ENCODE measurements at places on chromosomes 11 and 22. TPM values are rescaled to one million over a fixed set of nuclear protein-coding genes. Genes with fewer than 3 reads are reported as not detected.

Gene HEPN1
- total RNA-seq, result not detected

Gene OR51I1
- 0.06 TPM for total RNA-seq

Gene PGA5
- total RNA-seq, result not detected

Gene CNIH2
- 0.37 TPM for total RNA-seq

Gene LRRC4C
- total RNA-seq, result 0.40 TPM

Gene CD44
- 451 TPM for total RNA-seq

Gene SCGB1D2
- not detected for total RNA-seq

Gene PGM2L1
- 7.0 TPM for total RNA-seq

Gene SYT7
- 8.9 TPM for total RNA-seq

Gene IRAG1
- total RNA-seq, result 73.2 TPM

Gene KCNJ11
- total RNA-seq, result not detected

Gene HOATZ
- total RNA-seq, result not detected

Gene CASP12
- 0.06 TPM for total RNA-seq

Gene OTOG
- not detected for total RNA-seq

Gene OR2AT4
- total RNA-seq, result not detected

Gene SMCO4
- total RNA-seq, result 9.3 TPM

Gene SLC29A2
- total RNA-seq, result 0.12 TPM

Gene RNF141
- total RNA-seq, result 68.6 TPM

Gene DDI1
- total RNA-seq, result not detected

Gene MRGPRX4
- not detected for total RNA-seq

Gene GGTLC3
- total RNA-seq, result not detected

Gene CYP2D6
- total RNA-seq, result 0.26 TPM

Gene RBFOX2
- total RNA-seq, result 169 TPM

Gene PLAAT4
- total RNA-seq, result 24.6 TPM

Gene KCNC1
- total RNA-seq, result not detected

Gene ABCC8
- not detected for total RNA-seq

Gene SIPA1
- total RNA-seq, result 11.9 TPM

Gene TANGO2
- 73.6 TPM for total RNA-seq

Gene NEU3
- total RNA-seq, result 8.1 TPM

Gene GRM5
- 0.06 TPM for total RNA-seq

Gene KRTAP5-2
- total RNA-seq, result not detected

Gene MUC5AC
- total RNA-seq, result under 0.01 TPM

Gene TYMP
- total RNA-seq, result 7.3 TPM

Gene CST6
- 7.6 TPM for total RNA-seq

Gene MAP6
- 5.7 TPM for total RNA-seq

Gene UBQLNL
- 0.13 TPM for total RNA-seq

Gene KRTAP5-10
- total RNA-seq, result not detected

Gene KRTAP5-1
- total RNA-seq, result not detected
